ENCODE measurements at places on chromosomes 3 and 15.

DNA sequence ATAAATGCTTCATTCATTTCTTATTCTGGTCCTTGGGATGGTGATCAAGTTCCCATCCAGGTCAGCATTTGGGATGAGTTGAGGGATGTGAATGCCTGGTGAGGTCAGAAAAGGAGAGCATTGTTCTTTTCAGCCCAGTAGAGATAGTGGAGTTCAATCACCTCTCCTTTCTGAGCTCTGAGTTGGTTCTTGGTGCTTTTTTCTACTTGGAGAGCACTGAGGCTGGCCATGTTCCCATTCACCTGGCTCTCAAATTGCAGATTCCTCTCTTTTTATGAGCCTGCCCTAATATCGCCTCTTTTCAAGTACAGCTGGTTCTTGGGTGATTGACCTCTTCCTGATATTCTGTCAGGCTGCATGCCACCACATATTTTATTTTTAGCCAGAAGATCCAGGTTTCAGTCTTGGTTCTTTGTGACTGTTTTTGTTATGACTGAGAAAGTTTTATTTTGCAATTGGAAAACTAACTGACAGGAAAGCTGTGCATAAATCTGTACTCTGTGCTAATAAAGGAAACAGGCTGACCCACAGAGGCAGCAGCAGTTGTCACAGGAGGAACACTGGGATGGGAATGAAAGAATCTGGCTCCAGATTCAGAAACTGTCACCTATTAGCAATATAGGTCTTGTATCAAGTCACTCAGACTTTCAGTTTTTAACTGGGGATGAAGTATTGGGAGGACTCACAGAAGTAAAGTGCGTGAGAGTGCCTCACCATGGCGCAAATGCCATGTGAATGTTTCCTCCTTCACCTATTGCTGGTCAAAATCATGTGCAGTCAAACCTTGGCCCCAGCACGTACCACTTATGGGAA, 10.7 kb downstream of the AQP9 start:
- no peak for DNase-seq

- DNase-seq: no peak
Measured at GRCh38 chr3:134298249-134298648, 47.6 kb upstream of the RYK start.

DNA sequence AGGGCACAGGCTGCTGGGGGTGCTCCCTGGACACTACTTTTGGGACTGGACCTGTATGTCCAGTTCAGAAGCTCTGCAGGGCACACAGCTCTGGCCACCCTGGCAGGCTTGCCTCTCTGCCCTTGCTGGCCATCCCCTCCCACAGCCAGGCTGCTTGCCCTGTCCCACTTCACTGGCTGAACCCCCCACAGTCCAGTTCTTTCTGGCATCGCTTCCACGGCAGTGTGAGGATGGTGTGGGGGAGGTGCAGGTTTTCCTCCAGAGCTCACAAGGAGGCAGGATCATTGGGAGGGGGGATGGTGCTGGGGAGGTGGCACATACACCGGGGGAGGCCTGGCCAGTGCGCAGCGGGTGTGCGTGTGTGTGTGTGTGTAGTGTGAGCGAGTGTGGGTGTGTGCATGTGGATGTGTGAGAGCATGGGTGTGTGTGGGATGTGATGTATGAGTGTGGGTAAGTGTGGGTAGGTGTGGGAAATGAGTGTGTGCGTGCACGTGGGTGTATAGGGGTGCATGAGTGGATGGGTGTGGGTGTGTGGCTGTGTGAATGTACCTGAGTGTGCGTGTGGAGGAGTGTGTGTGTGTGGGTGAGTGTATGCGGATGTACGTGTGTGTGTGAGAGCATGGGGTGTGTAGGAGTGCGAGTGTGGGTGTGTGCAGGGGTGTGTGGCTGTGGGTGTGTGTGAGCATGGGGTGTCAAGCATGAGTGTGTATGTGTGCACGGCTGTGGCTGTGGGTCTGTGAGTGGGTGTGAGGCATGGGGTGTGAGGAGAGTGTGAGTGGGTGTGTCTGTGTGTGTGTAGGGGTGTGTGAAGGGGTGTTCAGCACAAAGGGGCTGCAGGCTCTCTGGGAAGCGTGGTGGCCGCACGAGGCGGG, 155.2 kb downstream of the NSMCE3 start:
- DNase-seq: no peak

DNA sequence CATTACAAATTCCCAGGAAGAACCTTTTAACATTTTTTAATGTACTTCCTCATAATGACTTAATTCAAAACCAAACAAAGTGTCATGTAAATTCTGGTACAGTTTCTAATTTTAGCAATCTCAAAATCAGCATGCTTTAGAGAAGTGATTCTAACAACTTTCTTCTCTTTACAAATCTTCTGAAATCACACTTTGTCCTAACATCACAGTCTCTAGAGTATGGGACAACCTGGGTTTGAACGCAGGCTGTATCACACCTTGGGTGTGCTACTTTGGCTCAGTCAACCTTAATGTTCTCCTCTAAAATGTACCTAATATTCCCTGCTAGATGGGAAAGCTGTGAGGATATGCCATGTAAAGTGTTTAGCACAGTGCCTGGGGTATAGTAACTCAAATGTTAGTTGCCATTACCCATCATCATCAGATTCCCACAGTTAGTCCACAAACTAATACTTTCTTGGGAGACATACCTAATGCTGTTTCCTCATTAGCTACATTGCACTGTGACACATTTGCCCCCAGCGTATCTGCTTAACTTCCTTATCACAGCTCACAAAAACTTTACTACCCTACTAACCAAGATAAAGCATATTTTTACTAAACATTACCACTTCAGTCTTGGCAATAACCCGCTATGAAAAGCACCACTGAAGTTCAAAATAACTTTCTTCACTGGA, 3.1 kb downstream of the TSPAN3 start:
- no peak for DNase-seq

GRCh38 chr15:61671736-61672135, 388.5 kb downstream of the VPS13C start:
- DNase-seq: no peak

DNA sequence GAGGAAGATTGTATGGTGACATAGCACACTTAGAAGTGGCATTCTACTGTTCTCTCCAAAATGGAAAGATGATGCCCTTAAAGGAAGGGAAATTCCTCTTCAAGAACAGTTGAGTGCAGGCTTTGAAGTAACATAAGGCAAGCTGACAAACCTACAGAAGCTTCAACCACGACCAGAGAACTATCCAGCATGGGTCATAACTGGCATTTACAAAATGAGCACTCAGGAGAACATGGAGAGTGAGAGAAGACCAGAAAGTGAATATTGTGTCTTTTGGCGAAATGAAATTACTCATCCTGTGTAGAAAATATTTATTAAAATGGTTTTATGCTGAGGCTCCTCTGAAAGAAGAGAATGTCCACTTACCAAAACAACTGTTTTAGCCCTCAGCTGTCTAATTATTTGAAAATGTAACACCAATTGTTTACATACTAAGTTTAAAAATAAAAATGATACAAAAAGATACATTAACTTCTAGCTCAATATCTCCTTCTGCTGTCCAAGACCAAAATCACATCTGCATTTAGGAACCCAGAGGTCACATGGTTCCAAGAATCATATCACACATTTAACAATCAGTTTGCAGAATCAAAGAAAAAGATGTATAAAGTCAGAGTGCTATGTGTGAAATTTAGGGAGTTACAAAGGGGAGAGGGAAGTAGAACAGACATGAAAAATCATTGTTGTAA, 216.9 kb downstream of the ATP8B4 start:
- peak; percentile 55 for DNase-seq

DNA sequence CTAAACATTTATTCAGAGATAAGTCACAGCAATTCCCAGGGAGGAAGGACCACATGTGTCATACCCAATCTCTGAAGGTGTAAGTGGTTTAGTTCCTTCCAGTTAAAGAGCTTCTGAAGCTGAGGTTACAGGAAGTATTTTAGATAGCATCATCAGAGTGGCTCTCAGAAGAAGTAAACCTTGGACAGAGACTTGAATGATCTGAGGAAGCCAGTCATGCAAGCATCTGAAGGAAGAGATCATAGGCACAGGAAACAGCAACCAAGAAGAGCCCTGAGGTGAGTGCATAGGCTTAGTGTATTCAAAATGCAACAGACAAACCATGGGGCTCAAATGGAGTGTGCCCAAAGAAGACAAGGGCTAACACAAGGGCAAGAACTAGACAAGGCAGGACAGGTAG, 210.3 kb downstream of the ULK4 start:
- no peak for DNase-seq

- DNase-seq: peak; percentile 43
Measured at GRCh38 chr15:31296646-31297574, 29.7 kb upstream of the KLF13 start.

- DNase-seq: peak; percentile 37
Measured at GRCh38 chr3:119580067-119580760, 922 bp downstream of the ADPRH start.

DNA sequence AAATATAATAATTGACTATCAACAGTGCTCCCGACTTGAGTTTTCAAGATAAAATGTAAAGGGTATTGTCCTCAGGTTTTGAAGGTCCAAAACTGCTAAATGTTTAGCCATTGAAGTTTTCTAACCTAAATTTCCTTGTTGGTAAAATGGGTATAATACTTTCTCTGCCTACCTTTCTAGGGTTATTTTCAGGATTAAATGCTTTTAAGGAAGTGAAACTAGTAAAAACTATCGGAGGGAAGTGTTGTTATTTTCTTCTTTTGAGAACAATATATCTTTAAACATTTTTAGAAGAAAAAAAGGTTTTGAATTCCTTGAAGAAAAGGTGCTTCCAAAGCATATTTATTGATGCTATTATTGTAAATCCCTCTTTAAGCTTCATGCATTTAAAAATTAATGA, 67.3 kb downstream of the FILIP1L start:
- no peak for DNase-seq

- peak; percentile 35 for DNase-seq
Measured at GRCh38 chr3:39025222-39025970, 26.3 kb downstream of the SCN11A start.

DNA sequence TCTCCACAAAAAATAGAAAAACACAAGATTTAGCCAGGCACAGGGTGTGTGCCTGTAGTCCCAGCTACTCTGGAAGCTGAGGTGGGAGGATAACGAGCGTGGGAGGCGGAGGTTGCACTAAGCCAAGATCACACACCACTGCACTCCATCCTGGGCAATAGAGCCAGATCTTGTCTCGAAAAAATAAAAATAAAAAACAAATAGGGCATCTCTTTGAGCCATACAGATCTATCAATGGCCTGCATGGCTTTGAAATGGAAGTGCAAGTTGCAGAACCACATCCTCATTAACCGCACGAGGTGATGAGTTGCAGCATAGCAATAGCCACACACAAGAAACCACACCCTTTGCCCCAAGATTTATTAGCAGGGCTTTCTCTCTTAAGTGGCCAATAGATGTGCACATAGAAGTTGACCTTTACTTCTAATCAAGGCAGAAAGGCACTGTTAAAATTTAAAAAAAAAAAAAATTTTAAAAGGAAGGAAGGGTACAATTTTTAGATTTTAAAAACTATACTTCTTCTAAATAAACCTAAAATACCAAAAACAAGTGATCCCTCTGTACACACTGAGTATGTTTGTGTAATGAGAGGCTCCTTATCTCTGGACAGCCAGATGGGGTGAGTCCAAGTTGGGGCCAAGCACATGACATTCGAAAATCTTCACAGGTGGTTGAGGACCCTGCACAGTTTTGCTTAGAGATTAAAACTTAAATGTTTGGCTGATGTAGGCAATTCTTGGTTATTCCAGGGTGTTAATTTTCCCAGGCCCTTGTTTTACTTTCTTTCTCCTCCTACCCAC, 53.4 kb downstream of the FILIP1L start:
- DNase-seq: no peak

DNA sequence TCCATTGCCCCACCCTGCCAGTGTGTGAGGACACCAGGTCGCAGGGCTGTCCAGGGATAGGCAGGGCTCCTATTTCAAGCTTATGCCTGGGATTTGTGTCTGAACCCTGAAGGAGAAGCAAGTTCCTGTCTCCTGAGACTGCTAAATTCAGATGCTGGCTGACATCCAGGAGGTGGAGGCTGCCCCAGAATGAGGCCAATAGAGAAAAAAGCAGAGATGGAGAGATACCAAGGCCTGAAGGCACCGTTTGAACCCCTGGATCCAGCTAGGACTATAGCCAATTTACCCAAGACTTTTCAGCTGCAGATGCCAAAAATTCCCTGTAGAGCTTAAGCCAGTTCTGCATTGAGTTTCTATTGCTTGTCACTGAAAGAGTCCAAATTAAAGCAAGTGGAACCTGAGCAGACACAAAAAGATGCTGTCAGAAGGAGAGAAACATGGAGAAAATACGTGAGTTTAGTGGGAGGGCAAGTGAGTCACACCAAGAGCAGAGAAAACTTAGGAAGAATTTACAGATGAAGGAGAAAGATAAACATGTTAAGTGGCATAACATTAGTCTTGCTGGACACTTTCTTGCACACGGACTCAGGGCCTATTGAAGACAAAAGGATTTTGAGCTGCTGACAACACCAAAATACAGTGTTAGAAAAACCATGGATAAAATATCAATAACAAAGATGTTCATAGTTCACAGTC, 148.6 kb downstream of the CNTN3 start:
- DNase-seq: peak; percentile 24

DNA sequence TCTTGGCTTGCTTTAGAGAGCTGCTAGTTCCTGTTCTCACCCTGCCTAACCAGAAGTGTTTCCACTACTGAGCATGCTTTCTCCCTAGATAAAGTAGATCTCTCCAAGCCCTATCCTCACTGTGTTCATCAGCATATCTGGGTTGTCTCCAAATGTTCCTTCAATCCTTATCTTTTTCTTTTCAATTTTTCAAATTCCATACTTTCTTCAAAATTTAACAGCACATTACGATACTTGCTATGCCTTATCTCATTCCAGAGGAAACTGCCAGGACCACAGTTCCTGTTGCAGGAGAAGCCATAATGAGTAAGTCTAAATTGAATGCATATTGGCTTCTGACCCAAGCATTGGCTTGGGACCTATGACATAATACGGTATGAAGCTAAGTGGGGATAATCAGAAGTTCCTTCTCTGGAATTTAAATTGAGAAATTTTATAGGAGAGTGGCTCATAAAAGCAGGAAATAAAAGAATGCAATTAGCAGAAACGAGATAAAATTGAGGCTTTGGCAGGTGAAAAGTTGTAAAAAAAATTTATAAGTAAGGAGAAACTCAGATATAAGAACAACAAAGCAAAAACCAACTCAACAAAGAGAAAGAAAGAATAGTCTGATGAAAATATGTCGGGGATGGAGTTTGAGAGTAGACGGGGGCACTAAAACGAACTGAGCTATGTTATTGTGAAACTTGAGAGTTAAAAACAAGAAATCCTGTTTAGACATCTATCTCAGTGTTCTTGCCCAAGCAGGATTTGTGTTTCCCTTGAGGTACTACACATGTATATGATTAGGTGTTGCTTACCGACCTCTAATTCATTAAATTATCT, 631.7 kb upstream of the CCDC54 start:
- DNase-seq: no peak

- DNase-seq: no peak
Measured at GRCh38 chr3:119340014-119340413, 45.8 kb downstream of the ARHGAP31 start.

Measured in pons (tissue), 1 donor.